Esophagus squamous epithelium (tissue), 5 donors: ENCODE measurements at places on chromosomes 5 and 9.

GRCh38 chr5:170896779-170897178 lies 35.0 kb downstream of the RANBP17 start:
- DNase-seq: no peak

GRCh38 chr5:158538506-158539074 lies 561.1 kb downstream of the EBF1 start:
- DNase-seq: no peak

DNA sequence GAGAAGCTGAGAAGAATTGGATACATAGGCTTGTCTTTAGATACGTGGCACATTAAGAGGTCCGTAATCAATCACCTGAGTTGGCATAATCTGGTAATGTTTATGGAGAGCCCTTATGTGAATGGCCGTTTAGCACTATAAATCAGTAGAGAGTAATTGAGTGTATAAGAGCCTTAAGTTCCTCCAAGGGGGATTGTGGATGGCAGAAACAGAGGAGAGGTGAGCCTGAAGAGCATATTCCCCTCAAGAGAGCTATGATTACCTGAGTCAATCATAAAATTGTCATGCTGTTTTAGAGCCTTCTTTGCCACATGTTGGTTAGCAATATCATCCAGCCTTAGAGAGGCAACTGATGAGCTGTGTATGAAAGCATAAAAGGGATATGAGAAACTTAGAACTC lies 58.8 kb downstream of the FOCAD start:
- no peak for DNase-seq

DNA sequence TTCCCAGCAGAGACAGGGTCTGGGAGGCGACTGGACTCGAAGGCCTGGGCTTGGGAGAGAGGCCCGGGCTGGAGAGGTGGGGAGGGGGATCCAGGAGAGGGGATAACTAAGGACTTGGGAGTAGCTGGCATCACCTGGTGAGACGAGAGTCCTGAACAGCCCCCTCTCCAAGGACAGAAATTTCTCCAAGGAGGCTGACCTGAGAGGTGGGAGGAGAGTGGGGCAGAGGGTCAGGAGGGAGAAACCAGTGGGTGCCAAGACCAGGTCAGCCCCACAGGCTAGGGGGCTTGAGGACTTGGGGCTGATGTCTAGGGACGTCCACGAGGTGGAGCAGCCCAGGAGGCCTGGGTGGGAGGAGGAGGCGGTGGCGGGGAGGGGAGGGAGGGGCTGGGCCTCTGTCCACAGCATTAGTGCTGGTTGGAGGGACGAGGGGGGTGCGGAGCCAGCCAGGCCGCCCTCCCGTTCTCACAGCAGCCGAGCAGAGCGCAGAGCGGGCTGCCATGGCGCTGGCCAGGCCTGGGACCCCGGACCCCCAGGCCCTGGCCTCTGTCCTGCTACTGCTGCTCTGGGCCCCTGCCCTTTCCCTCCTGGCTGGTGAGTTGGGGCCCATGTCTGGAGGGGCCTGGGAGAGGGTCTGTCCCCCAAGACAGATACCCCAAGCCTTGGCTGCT lies at the start of gene CRB2:
Gene CRB2 (plus strand): TSS at position 437 of the 671 bp plus-strand sequence. CDS start 64 bp downstream, at position 501.
- no peak for DNase-seq

DNA sequence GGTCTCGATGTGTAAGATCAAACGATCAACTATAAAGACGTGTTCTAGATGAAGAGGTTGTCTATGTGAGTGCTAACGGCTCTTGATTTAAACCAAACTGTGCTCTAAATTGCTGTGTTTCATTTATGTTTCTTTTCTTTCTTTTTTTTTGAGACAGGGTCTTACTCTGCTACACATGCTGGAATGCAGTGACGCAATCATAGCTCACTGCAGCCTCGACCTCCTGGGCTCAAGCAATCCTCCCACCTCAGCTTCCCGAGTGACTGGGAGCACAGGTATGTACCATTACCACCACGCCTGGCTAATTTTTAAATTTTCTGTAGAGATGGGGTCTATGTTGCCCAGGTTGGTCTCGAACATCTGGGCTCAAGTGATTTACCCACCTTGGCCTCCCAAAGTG lies 24.0 kb upstream of the RNF130 start:
- no peak for DNase-seq

GRCh38 chr5:66701244-66701643 lies 105.1 kb downstream of the MAST4 start:
- no peak for DNase-seq

GRCh38 chr9:32306006-32306405 lies 78.4 kb upstream of the ACO1 start:
- DNase-seq: no peak

- DNase-seq: no peak
Measured at GRCh38 chr9:12812710-12813109, 37.9 kb downstream of the LURAP1L start.

- DNase-seq: no peak
Measured at GRCh38 chr5:15020736-15021135, 149.2 kb upstream of the ANKH start.

GRCh38 chr9:79026316-79026715 lies 545.4 kb upstream of the TLE4 start:
- DNase-seq: no peak

DNA sequence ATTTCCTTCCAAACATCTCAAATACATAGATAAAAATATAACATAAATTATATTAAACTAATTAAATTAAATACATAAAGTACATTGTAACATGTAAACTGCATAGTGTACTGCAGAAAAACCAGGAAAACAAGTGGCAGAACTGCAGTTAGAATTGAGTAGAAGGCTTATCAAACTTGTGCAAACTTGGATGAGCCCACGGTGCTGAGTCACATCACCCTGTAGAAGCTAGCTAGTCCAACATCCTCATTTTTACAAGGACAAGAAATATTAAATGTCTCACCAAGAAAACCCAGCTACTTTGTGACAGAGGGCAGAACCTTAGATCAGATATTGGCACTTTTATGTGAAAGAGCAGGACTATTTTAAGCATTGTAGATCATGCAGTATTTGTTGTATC lies 807.9 kb upstream of the NUDT12 start:
- DNase-seq: no peak
